ENCODE measurements at places on chromosomes 6 and 20.
A peak's percentile ranks its signal among the peaks of the same experiment; 100 is the strongest.

DNA sequence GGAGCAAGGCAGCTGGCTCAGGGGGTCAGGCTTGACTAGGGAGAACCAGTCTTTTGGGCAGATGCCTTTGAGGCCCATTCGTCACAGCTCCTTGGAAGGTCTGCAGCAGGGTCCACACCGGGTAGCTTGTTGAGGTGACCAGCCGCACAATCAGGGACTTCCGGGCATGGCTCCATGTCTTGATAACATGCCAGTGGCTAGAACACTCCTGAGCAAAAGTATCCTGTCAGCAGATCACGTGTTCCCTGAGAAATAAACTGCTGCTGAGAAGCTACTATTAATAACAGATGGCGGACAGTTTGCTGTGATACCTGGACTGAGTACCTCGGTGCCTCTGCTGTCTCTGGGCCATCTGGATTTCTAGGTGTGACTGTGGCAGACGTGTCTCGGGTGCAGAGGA lies 235.9 kb downstream of the PRKN start:
- DNase-seq = no peak

GRCh38 chr6:133966654-133967329 lies 13.8 kb downstream of the TBPL1 start:
- DNase-seq = no peak

DNA sequence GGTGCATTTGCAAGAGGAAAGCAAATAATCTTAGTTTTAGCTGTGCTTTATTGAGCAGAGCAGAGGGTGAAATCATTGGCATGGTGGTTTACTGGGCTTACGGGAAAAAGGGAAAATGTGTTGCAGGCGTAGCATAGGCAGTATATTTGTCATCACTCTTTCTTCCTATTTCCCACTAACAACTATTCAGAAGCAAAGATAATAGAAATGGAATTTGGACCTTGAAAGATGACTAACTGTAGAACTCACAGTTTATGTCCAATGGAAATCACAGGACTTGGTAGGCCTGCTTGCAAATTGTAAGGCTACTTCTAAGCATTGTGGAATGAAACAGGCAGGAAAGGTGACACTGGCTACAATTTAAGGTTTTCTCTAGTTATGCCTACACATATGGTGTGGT lies 611.9 kb upstream of the MAN1A1 start:
- no peak for DNase-seq

- DNase-seq = no peak
These were observed 113.2 kb upstream of the BEND6 start for GRCh38 chr6:56841751-56842150.

GRCh38 chr6:3726421-3726820 lies 25.1 kb downstream of the PXDC1 start:
- no peak for DNase-seq

GRCh38 chr6:31892821-31893220 lies 4.7 kb downstream of the EHMT2 start:
- DNase-seq = no peak

DNA sequence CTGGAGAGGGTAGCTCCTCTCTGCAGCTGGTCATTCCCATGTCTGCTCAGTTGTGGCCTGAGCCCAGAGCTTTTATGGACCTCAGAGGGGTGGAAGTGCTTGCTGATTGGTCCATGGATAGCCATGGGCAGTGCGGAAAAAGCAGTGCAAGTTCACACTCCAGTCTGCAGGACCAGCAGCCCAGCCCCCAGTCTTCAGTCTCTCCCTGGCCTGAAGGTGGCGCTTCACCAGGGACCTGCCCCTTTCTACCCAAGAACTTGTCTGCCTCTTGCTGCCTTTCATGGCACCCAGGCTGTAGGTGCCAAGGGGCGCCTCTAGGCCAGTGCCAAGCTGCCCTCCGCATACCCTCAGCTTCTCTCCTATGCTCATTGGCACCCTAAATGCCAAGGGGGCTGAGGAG lies 91.0 kb downstream of the TBXT start:
- DNase-seq = peak; percentile 52

DNA sequence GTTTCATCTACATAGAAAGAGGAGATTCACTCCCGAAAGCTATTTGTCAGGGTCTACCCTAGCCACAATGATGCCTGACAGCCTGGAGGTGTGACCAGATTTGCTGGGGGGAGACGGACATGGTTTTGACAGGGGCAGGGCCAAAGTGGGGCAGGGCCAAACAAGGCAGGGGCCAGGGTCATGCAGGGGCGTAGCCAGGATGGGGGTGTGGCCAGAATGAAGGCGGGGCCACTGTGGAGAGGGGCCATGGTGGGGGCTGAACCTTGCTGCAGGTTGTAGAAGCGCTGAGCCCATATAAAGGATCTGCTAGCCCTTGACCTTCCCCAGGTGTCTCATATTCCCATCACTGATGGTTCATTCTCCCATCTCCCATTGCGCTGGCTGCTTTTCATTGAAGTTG lies 184.1 kb upstream of the SULF2 start:
- DNase-seq = peak; percentile 39

- no peak for DNase-seq
These were observed 64.3 kb upstream of the ID4 start for GRCh38 chr6:19772891-19773290.

GRCh38 chr6:37714836-37715420 lies 17.2 kb upstream of the MDGA1 start:
- DNase-seq = no peak

GRCh38 chr6:75409928-75410327 lies 83.7 kb downstream of the FILIP1 start:
- DNase-seq = no peak

DNA sequence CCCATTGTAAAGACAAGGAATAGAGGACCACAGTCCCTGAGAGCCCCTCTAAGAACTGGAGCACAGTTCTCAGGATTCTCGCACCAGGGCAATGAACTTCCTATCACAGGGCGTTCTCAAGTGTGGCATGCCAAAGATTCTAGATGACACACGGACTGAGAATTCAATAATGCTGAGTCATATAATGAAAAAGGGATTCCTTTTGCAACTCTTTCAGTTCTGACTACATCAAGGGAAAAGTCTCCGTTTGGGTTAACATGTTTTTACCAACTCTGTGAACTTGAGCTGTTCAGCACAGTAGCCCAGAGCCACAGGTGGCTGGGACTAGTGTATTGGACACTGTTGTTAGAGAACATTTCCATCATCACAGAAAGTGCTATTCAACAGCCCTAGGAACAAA lies 3.4 kb downstream of the MED20 start:
- no peak for DNase-seq

DNA sequence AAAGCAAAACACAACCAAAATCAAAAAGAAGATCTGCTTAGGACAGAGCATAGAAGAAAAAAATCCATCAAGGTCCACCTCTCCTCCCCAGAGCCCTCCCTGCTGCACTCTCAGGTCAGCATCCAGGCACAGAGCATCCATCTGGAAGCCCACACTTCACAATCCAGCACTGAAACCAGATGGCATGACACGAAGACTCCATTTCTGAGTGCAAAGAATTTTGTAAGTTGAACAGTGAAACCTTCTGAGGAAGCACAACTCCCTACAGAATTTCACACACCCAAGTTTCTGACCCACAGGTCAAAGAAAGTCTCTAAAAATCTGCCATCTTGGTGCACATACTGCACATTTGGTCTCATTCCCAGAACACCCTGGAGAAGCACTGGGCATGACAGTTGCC lies 128.8 kb upstream of the STXBP5 start:
- no peak for DNase-seq

- DNase-seq = no peak
These were observed 108.6 kb downstream of the DLL1 start for GRCh38 chr6:170182093-170182780.

DNA sequence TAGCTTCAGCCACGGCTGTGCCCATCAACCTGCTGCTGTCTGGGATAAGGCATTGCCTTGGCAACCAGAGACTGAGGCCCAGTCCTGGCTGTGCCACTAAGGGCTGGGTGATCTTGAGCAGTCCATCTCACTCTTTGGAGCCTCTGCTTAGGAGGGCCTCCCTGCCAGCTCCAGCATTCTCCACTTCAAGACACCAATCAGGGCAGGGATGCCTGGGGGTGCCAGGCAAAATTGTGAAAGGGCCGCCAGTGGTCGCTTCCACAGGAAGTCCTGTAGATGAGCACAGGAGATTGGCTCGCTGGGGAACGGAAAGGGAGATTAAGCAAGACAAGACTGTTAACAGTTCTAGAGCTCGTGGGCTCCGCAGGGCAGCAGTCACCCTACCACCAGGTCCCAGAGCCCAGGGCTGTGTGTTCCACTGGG lies at the start of gene RAB44:
Gene RAB44 (plus strand): TSS at position 346 of the 423 bp plus-strand sequence. CDS start 6,410 bp downstream, outside the sequence.
- DNase-seq = no peak

DNA sequence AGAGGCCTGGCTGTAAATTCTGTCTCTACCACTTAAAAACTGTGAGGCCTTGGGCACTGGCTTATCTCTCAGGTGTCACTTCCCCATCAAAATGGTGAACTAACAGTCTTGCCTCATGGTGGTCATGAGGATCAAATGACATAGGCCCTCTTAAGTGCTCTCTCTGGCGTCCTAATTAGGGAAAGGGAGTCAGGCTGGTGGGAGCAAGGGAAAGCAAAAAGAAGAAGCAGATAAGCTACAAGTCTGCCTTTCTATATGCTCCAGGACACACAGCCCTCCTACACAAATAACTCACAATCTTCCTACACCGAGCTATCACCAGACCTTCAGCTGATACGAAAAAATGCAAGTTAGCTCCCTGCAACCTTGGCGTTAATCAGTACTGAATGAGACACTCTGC lies 19.5 kb upstream of the SLC22A16 start:
- peak; percentile 25 for DNase-seq

DNA sequence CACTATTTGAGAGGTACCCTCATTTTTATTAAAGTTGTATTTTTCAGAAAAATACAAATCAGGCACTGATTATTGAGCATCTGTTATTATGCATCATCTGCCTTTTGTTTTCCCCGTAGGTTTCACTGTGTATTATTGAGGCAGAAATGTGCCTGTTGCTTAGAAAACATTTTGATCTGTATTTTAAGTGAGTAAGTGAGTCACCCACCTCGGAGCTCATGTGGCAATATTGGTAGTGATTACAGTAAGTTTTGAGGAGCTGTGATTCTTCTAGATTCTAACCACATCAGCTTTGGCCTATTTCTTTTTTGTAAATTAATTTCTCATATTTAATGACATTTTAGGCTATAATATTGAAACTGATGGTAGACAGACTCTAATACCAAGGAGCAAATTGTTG lies 59.6 kb upstream of the LAMP5 start:
- DNase-seq = no peak

- DNase-seq = no peak
These were observed 31.2 kb downstream of the SIRPD start for GRCh38 chr20:1526310-1526709.

- DNase-seq = no peak
These were observed 84.2 kb upstream of the ARMC2 start for GRCh38 chr6:108763931-108764579.

DNA sequence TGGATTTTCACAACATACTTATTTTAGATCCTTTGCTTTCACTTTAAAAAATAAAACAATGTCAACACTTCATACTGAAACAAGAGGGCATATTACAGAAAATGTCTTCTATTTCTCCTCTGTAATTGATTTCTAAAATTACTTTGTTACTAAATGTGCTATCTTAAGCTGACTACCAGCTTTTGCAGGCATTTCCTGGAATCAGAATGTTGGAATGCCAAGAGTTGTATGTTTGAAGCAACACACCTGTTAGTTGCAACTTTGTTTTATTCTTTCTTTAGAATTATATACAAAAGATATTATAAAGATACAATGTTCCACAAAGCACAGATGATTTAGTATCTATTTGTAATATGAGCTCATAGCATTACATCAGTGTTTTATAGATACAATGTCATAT lies 62.5 kb upstream of the TMEM170B start:
- DNase-seq = no peak

DNA sequence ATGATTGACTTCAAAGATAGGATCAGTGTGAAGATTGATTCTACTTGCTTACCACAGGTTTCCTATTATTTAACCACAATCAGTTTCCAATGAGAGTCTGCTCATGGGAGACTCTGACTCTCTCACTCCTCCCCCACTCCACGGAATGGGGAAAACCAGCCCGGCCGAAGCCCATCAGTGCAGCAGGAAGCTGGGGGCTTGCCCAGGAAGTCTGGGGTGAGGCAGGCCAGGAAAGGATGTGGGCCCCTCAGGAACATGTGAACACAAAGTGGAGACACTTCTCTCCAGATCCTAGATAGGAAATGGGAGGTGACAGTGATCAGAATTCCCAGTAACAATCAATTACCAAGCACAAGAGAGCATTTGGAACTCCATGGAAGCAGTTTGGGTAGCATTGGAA lies 144.2 kb downstream of the TTLL2 start:
- DNase-seq = no peak

GRCh38 chr6:125392682-125393081 lies 90.9 kb upstream of the HDDC2 start:
- DNase-seq = no peak

DNA sequence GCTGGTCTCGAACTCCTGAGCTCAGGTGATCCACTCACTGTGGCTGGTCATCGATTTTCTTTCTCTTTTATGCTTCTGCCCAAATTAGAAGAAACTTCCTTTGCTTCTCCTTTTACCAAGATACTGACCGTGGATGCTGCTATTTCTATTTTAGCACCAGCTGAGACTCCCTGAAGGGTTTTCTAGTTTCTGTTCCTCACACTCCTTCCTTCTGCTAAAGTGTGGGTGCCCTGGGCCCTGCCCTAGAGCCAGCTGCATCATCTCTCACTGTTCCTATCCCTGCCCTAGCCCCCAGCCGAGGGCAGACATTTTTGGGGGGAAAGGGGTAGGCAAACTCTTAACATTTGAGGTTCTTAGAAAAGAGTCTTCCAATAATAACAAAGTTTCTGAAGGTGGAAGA lies 6.3 kb downstream of the SMOC2 start:
- no peak for DNase-seq

GRCh38 chr6:135030532-135031178 lies 24.0 kb downstream of the HBS1L start:
- no peak for DNase-seq

DNA sequence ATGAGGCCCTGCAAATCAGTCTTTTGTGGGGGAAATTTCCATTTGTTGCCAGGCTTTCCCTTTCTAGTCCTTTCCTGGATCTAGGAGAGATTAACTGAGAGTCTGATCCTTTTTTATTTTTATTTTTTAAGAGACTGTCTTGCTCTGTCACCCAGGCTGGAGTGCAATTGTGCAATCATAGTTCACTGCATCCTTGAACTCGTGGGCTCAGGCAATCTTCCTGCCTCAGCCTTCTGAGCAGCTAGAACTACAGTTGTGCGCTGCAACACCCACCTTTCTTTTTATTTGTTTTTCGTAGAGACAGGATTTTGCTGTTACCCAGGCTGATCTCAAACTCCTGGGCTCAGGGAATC lies 22.9 kb downstream of the OR2B2 start:
- no peak for DNase-seq

- no peak for DNase-seq
These were observed 41.5 kb downstream of the SNRNP48 start for GRCh38 chr6:7631466-7631865.

- DNase-seq = no peak
These were observed 22.1 kb downstream of the RUNX2 start for GRCh38 chr6:45350186-45350710.

GRCh38 chr6:28657769-28658465 lies 132.2 kb downstream of the GPX5 start:
- peak; percentile 72 for DNase-seq

All from ELF-1 (cell line).